MCF 10A (cell line): ENCODE measurements at places on chromosomes 11 and 22. TPM values are rescaled to one million over a fixed set of nuclear protein-coding genes. Genes with fewer than 3 reads are reported as not detected.

DNA sequence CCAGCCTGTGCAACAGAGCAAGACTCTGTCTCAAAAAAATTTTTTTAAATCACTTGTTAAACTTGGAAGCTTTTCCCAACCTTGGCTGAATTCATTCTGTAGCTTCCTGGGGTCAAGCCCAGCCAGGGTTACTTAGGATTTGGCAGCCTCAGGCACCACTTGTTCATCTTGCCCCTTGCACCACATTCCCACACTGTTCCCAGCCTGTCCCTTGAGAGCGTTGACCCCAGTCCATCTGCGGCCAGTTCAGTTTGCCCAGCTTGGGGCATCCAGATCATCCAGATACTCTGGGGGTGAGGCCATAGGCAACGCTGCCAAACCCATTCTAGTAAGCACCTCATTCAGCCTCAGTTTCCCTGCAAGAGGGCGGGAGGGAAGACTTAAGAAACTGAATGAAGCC is 8.7 kb upstream of the THRSP start:
- DNase-seq: no peak

- no peak for DNase-seq
Observed at GRCh38 chr11:63922673-63923192, 5.8 kb upstream of the RCOR2 start.

GRCh38 chr11:72038491-72038890 is 39.8 kb downstream of the IL18BP start:
- DNase-seq: peak; percentile 65

DNA sequence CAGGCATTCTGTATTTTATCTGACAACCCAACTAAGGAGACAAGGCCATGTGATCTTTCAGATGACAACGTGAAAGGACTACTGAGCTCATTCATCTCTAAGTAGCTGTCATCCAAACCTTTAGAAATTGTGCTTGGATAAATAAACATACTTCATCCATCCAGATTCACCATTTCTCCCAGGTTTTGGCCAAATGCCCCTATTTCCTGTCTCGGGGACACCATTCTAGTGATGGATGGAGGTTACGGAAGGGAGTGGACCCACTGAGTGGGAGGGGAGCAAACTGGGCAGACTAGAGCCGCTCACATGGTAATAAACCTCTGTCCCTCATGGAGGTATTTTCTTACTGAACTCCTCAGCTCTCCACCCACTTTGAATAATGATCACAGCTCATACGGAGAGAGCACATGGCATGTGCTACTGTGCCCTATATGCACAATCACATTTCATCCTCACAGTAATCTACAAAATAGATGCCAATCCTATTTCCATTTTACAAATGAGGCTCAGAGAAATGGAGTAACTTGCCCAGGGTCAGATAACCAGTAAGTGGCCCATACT is 114.4 kb downstream of the SLC1A2 start:
- DNase-seq: no peak

DNA sequence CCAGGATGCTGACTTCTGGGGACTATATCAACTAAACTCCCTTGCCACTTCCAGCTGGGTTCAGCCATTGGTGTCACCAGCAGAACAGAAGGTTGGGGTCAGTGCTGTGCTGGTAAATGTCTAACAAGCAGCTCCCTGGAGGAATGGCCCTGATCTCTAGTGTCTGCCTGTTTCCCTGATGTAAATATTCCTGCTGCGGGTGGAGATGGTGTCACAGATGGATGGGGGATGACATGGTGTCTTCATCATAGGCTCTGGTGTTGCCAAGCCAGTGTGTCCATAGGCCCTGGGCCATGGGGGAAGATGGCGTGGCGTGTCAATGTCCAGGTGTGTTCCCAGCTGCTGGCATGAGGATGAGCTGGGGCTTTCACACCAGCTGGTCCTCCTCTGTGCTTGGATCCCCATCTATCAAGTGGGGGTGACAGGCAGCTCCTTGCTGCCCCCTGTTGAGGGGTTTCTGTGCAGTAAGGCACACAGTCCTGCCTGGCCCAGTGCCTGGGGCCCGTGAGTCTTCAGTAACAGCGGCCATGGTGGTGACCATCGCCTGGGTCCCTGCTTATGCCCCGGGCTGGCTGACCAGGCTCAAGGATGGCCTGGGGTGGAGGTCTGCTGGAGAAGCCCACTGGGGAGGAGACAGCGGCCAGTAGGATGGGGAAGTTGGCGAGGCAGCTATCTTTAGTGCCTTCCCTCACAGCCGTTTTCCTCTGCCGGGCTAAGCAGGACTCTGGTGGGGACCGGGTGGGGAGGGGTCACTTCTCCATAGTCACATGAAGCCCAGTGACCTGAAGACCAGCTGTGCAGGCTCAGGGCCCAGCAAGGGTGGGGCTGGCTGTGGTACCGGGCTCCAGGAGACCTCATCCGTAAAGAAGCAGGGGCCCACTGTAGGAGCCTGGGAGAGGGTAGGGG is 12.7 kb downstream of the RPL3 start:
- peak; percentile 58 for DNase-seq

DNA sequence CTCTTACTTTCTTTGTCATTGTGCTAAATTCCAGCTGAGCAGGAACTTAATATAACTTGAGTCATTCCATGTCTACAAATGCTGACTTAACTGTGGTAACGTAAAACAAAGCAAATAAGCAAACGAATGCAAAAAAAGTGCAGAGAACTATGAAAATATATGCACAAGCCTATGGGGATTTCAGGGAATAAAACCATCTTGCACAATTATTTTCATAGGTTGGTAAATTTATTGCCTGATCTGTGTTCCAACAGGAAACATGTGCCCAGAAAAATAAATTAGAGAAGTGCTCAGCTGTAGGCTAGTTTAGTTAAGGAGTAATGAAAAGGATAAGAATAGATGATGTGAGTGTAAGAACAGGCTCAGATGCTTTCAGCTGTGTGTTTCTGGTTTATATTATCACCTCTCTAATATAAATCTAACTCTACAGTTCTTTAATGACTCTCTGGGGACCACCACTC is 1169.3 kb downstream of the LRRC4C start:
- no peak for DNase-seq

DNA sequence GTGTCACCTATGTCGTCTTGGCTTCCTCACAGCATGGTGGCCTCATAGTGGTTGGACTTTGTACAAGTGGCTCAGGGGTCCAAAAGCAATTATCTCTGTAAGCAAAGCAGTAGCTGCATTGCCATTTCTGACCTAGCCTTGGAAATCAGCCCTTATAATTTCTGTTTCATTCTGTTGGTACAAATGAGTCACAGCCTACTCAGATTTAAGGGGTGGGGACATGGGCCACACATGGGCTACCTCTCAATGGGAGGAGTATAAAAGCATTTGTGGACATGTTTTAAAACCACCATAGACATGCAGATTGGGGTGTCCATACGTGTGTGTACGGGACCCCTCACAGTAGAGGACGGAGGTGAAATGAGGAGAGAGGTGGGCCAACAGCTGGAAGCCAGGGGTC is 41.6 kb downstream of the CHRDL2 start:
- DNase-seq: peak; percentile 74

DNA sequence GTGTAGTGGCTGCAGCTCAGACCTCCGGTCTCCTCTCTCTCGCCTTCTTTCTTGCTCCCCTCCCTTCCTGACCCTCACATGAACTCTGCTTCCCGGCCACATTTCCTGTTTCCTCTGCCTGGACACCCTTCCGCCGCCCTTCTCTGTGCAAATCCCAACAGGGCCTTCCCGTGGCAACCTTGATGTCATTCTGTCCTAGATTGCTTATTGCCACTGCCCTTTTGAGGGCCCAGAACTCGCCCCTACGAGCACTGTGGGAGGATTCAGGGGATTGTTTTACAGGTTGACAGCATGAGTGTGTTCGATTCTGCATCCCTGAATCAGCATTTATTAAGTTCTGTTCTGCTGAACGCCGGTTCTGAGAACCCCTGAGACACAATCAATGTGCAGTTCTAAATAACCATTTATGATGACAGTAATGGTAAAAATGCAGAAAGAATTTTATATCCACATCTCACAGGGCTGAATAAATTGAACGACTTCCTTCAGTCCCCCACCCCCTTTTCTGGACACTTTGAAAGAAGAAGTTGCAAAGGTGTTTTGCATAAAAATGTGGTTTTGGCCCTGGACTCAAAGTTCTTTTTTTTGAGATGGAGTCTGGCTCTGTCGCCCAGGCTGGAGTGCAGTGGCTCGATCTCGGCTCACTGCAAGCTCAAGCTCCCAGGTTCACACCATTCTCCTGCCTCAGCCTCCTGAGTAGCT is 6.4 kb downstream of the BATF2 start:
- DNase-seq: no peak

DNA sequence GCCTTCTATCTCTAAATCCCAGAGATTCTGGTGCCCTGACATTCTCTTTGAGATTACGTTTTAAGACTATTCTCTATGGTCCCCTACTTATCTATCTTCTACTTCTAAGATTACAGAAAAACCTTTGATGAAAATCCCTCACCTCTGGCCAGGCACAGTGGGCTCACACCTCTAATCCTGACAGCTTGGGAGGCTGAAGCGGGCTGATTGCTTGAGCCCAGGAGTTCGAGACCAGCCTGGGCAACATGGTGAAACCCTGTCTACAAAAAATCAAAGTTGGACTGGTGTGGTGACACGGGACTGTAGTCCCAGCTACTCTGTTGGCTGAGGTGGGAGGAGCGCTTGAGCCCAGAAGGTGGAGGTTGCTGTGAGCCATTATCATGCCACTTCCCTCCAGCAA is 14.4 kb downstream of the NUP98 start:
- DNase-seq: no peak

The TIMP3 gene
- total RNA-seq: 44.9 and 50.6 TPM in 2 replicates

The MUC6 gene
- not detected in 2 replicates for total RNA-seq

The KLHL35 gene
- total RNA-seq: not detected in 2 replicates

The YAP1 gene
- 139 and 158 TPM in 2 replicates for total RNA-seq
